ENCODE measurements at places on chromosomes 7 and 10. TPM values are rescaled to one million over a fixed set of nuclear protein-coding genes. Genes with fewer than 3 reads are reported as not detected.

DNA sequence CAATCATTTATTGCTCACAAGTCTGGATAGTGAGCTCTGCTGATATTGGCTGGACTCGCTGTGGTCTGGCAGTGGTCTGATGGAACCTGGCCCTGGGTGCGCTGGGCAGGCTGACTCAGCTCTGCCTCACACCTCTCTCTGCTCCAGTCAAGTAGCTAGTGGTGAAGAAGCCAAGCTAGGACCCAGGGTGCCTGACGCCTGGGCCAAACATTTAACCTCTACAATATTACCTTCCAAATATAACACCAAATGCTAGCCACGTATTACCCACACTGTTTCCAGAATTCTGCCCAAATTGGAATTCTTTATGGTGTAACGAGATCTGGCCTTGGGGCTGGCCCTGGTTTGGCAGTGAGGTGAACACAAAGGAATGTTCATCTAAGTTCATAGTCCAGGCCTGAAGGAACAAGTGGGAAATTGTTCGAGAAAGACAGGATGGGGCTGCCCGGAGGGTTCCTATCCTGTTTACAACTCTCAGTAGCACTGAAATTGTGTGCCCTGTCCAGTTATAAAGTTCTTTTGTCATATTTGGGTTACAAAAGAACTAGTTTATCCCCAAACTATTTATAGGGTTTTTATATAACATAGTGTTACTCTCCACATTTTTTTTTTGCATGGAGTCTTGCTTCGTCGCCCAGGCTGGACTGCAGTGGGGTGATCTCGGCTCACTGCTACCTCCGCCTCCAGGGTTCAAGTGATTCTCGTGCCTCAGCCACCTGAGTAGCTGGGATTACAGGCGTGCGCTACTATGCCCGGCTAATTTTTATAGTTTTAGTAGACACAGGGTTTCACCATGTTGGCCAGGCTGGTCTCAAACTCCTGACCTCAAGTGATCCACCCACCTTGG lies 16.3 kb downstream of the OR2AE1 start:
- peak overlapping the region; percentile 21 for H3K27ac ChIP-seq
- H3K4me1 ChIP-seq = peaks cover 22% of the 10 kb centered on the region
- H3K4me3 ChIP-seq = no peak overlapping the region
- no peaks in the 10 kb centered on the region for H3K27me3 ChIP-seq
- no peaks in the 10 kb centered on the region for H3K36me3 ChIP-seq

GRCh38 chr7:8592167-8592566 lies 158.8 kb downstream of the NXPH1 start:
- H3K36me3 ChIP-seq = no peaks in the 10 kb centered on the region
- DNase-seq = no peak
- H3K27me3 ChIP-seq = no peaks in the 10 kb centered on the region
- peaks cover 50% of the 10 kb centered on the region for H3K4me1 ChIP-seq
- no peak overlapping the region for H3K4me3 ChIP-seq

GRCh38 chr10:110444004-110444337 lies 53.7 kb upstream of the DUSP5 start:
- no peak overlapping the region for H3K4me3 ChIP-seq
- DNase-seq = no peak
- no peak overlapping the region for H3K27ac ChIP-seq

The CCDC71L gene
- 4.9 TPM for total RNA-seq

- H3K4me1 ChIP-seq = no peaks in the 10 kb centered on the region
- H3K36me3 ChIP-seq = no peaks in the 10 kb centered on the region
- H3K27me3 ChIP-seq = no peaks in the 10 kb centered on the region
Observed at GRCh38 chr7:44065431-44066110, at the start of gene PGAM2. Gene PGAM2 (minus strand): TSS chr7:44065567. CDS start chr7:44065529, 38 bp downstream.

- no peaks in the 10 kb centered on the region for H3K27me3 ChIP-seq
- peaks cover 19% of the 10 kb centered on the region for H3K4me1 ChIP-seq
- no peak overlapping the region for H3K4me3 ChIP-seq
- H3K27ac ChIP-seq = no peak overlapping the region
- H3K36me3 ChIP-seq = peaks cover 5% of the 10 kb centered on the region
Observed at GRCh38 chr7:135164357-135165061, 6.0 kb downstream of the CYREN start.

The C10orf95 gene
- 0.82 TPM for total RNA-seq

The COG5 gene
- total RNA-seq = 43.9 TPM

DNA sequence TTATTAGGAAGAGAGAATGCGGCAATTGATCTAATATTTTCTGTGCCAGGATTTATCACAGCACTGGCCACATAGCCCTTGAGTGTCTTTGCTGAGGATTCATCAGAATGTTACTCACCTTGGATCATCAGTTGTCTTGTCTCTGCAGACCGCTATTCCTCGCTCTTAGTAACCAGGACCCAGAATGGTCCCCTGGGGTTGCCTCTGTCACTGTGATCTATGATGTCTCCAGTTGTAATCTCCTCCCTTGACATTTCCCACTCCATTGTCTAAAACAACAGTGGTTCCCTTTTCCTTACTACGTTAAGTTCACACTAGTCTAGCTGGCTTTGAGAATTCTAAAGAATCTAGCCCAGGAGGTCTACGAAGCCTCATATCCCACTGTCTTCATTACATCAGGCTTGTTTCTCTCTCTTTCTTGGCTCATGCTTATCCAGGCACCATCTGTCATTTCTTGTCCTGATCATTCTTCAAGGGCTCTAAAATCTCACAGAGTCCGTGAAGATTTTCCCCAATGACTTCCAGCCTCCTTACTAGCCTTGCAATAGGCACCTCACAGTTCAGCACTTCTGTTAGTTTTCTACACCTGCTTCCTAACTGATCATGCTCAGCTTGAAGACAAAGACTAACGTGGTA lies 125.8 kb downstream of the CUBN start:
- H3K27me3 ChIP-seq = no peaks in the 10 kb centered on the region
- DNase-seq = no peak
- H3K36me3 ChIP-seq = no peaks in the 10 kb centered on the region
- H3K27ac ChIP-seq = no peak overlapping the region
- H3K4me1 ChIP-seq = no peaks in the 10 kb centered on the region

The SDK1 gene
- 6.2 TPM for total RNA-seq

GRCh38 chr7:115417662-115418061 lies 495.8 kb downstream of the MDFIC start:
- no peaks in the 10 kb centered on the region for H3K4me1 ChIP-seq
- H3K4me3 ChIP-seq = no peak overlapping the region
- no peaks in the 10 kb centered on the region for H3K36me3 ChIP-seq
- no peak for DNase-seq
- no peaks in the 10 kb centered on the region for H3K27me3 ChIP-seq

- no peak overlapping the region for H3K4me3 ChIP-seq
- H3K27me3 ChIP-seq = no peaks in the 10 kb centered on the region
- H3K4me1 ChIP-seq = no peaks in the 10 kb centered on the region
- no peak for DNase-seq
Observed at GRCh38 chr10:75815066-75815465, 383.6 kb downstream of the LRMDA start.

The VIPR2 gene
- not detected for total RNA-seq

DNA sequence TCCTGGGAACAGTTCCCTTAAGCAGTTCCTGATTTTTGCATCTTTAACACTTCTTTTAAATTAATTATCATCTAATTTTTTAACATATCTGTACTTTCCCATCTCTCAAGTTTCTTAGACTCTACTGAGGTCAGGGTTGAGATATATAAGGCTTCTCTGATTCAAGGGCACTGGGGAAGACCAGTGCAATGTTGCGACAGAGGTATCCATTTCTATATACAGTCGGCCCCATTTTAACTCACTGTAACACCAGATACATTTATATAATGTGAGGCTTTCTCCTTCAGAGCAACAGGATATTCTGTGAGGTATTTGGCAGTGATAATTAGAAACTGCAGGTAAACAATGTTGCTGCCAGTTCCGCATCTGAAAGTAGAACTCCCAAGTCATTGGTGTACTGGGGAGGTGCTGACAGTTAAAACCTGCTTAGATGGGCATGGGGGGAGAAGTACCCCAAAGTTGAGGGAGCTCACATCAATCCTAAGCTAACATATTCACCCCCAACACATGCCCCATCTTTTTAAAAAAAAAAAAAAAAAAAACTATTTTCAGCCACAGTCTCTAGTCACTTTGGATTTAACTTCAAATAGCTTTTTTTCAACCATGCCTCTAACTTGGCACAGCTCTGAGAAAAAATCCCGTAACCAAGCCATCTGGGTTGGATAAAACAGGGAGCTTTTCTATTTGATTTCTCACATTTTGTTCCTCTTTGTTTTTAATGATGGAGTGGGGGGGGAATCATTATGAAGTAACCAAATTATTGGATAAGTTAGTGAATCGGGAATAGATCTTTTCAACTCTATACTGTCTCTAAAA lies 62.9 kb downstream of the REEP3 start:
- H3K27me3 ChIP-seq = no peaks in the 10 kb centered on the region
- no peak overlapping the region for H3K4me3 ChIP-seq
- H3K36me3 ChIP-seq = no peaks in the 10 kb centered on the region
- no peak overlapping the region for H3K27ac ChIP-seq

DNA sequence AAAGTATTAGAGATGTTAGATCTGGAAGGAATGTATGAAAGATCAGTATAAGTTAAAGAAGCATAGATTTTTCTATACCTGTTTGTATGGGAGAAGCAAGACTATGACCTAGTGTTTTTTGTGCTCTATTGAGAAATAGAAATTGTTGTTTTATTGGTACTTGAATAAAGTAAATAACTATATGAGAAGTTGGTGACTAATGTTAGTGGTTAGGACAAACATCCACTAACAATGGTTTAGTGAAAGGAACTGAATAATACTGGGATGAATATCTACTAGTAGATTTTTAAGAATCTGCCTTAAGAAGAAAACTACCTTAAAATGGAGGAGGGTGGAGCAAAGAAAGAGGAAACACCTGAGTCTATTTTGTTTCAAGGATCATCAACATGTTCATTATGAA lies 521.1 kb upstream of the POT1 start:
- no peaks in the 10 kb centered on the region for H3K27me3 ChIP-seq
- no peak overlapping the region for H3K27ac ChIP-seq
- no peaks in the 10 kb centered on the region for H3K36me3 ChIP-seq
- no peak for DNase-seq
- no peaks in the 10 kb centered on the region for H3K4me1 ChIP-seq

GRCh38 chr7:34191162-34191561 lies 285.8 kb downstream of the BMPER start:
- H3K27ac ChIP-seq = no peak overlapping the region
- H3K36me3 ChIP-seq = no peaks in the 10 kb centered on the region
- H3K4me1 ChIP-seq = no peaks in the 10 kb centered on the region
